SK-N-MC (cell line): ENCODE measurements at places on chromosomes 4 and X.

DNA sequence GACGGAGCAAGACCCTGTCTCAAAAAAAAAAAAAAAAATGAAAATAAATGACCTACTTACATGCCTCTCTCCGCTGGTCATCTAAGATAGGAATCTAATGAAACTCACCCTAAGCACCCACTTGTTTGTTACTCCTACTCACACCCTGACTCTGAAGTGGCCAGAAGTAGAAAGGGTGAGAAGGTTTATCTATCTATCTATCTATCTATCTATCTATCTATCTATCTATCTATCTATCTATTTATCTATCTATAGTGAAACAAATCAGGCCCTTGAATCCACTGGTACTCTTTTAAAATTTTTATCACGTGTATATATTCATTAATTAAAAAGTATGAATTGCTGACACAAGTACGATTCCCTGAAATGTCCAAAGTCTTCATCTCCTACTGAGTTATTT is 75.2 kb downstream of the SLC10A7 start:
- DNase-seq = no peak

- DNase-seq = no peak
Measured at GRCh38 chr4:187479511-187479910, 516.1 kb upstream of the ZFP42 start.

DNA sequence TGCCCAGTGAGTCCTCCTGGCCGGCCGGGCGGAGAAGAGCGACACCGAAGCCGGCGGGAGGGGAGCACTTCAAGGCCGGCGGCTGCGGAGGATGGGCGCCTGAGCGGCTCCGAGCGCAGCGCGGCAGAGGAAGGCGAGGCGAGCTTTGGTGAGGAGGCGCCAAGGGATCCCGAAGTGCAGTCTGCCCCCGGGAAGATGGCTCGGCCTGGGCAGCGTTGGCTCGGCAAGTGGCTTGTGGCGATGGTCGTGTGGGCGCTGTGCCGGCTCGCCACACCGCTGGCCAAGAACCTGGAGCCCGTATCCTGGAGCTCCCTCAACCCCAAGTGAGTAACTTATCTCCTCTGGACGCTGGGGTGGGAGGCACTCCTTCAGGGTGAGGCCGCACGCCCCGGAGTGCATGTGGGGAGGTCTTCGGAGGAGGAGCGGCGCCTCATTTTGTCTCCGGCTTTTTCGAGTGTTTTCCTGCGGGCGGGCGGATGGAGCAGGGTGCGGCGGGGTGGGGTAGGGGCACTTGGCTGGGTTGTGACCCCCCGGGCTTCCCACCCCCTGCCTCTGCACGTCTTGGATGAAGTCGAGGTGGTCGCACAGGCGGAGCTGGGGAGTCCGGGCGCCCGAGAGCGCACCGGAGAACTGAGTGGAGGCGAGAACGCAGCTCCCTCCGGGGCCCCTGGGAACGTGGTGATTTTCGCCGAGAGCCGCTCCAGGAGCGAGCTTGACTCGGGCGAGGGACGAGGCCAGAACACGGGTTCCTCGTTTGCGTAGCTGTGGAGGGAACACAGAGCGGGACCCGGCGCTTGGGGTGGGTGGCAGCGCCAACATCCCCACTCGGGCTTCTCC is 979 bp downstream of the EFNB1 start:
- DNase-seq = no peak

DNA sequence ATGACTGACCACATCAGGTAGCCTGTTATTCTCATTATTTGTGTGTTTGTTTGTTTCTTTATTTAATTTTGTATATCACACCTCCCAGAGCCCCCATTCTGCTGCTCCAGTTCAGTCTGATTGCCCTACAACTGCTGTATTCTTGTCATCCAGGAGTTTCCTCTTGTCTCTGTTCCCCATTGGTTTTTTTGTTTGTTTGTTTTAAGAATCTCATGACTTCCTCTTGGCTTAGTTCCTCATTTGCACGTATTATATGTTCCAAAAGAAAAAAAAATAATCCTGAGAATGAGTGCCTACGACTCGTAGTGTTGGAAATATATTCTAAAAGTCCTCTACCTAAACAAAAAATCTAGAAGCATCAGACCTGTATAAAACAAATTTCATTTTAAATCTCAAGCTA is 142.3 kb upstream of the SLIT2 start:
- no peak for DNase-seq

DNA sequence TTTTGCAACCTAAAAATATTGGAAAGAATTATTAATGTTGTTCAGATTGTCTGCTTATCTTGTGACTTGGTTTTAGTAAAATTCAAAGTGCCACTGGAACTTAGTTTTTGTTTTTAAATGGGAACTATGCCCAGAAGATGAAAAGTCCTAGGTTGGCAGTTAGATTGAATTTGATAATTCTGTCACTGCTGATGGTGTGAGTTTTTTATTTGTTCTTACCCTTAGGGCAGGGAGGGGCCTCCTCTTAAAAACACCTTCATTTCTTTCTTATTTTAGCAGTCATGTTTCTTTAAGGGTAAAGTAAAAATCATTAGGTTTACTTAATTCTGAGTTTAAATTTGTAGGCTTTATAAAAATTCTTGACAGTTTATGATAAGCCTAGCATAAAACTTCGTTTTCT is 80.6 kb downstream of the AFF1 start:
- DNase-seq = no peak

GRCh38 chr4:84574069-84574720 is 8.7 kb upstream of the CDS1 start:
- no peak for DNase-seq

GRCh38 chr4:86924811-86925210 is 10.0 kb upstream of the AFF1 start:
- DNase-seq = no peak

DNA sequence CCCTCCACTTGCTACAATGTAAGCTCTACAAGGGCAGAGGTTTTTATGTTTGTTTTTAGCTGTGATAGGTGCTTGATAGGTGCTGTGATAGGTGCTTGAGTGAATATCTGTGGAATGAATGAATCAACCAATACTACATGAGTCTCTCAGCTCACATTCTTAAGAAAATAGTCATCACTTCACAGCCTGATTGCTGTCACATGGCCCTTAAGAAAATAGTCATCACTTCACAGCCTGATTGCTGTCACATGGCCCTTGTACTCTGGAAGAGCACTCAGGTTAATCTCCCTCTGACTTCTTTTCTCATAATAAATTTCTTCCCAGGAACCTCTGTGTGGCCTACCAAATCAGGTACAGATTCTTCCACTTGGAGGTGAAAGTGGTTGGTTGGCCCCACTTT is 335.2 kb downstream of the TENM3 start:
- DNase-seq = no peak

- DNase-seq = no peak
Measured at GRCh38 chrX:17692709-17693346, 44.5 kb upstream of the SCML1 start.

GRCh38 chr4:31370866-31371465 is 650.8 kb downstream of the PCDH7 start:
- DNase-seq = peak; percentile 1

- peak; percentile 48 for DNase-seq
Measured at GRCh38 chr4:86014599-86014998, 345.3 kb downstream of the MAPK10 start.

DNA sequence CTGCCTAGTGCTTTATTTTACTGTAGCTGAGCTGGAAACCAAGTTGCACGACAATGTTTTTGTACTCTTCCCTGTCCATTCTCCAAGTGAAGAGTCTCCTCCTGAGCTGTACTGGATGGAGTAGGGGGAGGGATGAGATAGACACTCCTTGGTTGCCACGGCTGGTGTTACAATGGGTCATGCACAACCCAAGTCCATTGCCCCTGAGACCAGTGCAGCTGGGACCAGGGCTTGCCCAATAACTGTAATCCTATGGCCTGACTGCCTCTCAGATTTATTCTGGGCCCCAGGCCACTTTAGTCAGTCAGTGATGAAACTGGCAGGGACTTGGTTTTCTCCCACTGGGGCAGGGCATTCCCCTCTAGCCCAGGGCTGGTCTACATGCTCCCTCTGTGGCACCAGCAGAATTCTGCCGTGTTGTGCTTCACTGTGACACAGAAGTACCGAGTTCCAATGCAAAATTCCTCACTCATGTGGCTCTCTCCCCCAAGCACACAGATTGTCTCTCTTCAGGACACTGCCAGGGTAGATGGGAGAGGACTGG is 203.3 kb upstream of the PCDH18 start:
- DNase-seq = no peak

- peak; percentile 3 for DNase-seq
Measured at GRCh38 chrX:140664939-140665338, 44.6 kb upstream of the LINC00632 start.

- no peak for DNase-seq
Measured at GRCh38 chr4:7428261-7429068, 6.3 kb downstream of the PSAPL1 start.

DNA sequence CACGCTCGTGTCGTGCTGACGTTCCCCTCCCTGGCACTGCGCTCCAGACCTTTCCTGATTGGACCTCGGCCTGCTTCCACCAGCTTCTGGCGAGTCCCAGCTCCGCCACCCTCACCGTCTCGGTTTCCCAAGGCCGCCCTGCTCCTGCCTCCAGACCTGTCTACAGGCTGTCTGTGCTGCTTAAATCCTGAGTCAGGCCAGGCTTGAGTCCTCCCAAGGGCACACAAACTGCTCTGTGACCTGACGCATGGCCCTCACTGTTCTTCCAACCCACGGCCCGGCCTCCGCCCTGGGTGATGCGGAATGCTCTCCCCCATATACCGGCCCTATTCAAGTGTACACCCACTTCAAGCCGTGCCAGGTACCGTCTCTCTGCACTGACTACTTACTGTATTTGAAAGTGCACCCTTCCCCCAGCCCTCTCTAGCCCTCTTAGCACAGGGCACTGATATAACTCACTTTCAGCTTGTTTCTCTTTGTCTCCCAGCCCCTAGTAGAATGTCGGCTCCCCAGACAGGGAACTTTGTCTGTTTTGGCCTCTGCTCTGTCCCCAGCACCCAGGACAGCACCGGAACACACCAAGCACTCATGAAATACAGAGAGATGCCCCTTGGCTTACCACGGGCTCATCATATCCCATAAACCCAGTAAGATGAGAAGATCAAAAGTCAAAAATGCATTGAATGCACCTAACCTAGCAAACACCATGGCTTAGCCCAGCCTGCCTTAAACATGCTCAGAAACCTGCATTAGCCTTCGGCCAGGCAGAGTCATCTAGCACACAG is 63.1 kb upstream of the AFAP1 start:
- DNase-seq = no peak

GRCh38 chrX:39907964-39908661 is 189.6 kb downstream of the BCOR start:
- no peak for DNase-seq

- DNase-seq = no peak
Measured at GRCh38 chrX:5474282-5474681, 754.4 kb downstream of the NLGN4X start.

DNA sequence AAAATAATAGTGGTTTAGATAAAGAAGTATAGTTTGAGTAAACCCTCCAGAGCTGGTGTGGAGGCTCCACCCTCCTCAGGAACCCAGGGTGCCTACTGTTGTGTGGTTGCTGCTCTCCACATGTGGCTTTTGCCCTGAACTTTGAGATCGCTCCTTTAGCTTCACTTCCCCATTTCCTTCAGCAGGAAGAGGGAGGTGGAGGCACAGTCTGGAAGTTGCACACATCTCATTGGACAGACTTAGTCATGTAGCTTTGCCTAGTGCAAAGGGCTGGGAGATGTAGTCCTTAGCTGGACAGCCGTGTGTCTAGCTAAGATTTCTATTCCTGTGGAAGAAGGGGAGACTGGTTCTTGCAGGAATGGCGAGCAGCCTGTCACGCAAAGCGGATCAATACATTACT is 37.9 kb downstream of the RGS12 start:
- DNase-seq = no peak

- no peak for DNase-seq
Measured at GRCh38 chrX:11113731-11114130, 2.6 kb downstream of the HCCS start.

DNA sequence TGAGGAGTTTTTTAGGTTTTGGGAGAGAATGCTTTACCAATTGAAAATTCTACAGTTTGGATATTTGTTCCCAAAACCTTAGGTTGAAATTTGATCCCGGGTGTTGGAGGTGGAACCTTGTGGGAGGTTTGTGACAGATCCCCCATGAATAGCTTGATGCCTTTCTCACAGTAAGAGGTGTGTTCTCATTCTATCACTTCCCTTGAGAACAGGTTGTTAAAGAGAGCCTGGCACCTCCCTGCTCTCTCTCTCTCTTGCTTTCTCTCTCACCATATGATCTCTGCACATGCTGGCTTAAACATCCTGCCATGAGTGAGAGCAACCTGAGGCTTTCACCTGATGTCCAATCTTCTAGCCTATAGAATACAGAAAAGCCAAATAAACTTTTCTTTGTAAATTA is 1475.5 kb upstream of the AGA start:
- no peak for DNase-seq

- DNase-seq = no peak
Measured at GRCh38 chr4:71466775-71467174, 128.0 kb downstream of the SLC4A4 start.

DNA sequence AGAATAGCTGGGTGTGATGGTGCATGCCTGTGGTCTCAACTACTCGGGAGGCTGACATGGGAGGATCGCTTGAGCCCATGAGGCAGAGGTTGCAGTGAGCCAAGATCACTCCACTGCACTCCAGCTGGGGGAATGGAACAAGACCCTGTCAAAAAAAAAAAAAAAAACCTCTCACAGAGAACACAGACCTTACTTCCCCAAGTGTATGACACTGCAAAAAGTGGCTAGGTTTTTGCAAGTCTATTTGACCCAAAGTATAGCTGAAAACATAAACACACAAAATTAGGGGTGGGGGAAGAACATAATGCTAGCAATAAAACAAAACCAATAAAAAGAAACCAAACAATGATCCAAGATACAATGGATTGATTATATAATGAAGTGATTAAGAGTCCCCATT is 6.7 kb downstream of the LAMP2 start:
- no peak for DNase-seq

DNA sequence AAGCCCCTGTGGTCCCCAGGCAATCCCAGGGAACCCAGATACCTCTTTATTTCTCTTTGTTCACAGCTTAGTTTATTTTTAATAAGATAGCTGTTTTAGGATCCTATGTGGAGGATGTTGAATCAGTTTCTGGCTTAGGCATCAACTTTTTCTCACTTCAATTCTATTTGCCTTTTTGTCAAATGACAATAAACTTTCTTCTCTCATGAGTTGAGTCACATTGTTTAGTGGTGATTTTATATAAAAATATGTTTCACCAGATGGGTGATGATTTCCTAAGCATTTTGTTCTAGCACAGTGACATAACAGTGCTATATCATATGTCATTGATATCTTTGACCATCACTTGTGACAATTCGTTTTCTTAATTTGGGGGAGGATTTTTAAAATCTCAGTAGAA is 198.1 kb upstream of the PUDP start:
- no peak for DNase-seq
